Stimulated activated CD4-positive, alpha-beta T cell treated with anti-CD3 and anti-CD28 coated beads, TNF-alpha, amount 100 ng/mL, for 48 hours (primary cell): ENCODE measurements at places on chromosomes 2 and 18.

DNA sequence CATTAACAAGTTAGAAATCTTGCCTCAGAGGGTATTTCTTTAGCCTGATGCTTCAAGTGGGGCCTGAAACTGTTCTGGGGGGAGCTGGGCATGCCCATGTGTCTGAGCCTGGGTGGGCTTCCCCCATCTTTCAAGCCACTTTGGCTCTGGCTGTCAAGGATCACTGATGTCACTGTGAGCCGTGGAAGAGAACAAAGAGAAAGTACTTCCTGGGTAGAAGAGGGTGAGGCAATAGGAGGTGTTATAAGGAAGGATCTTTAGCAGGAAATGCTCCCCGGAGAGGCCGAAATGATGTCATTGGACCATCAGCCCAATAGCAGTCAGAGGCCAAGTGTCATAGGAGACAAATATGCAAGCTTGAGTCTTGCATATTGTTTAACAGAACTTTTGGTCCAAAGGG lies 228.4 kb upstream of the MEX3C start:
- DNase-seq = no peak

GRCh38 chr18:24231773-24232735 lies 93.2 kb downstream of the CABYR start:
- no peak for DNase-seq

DNA sequence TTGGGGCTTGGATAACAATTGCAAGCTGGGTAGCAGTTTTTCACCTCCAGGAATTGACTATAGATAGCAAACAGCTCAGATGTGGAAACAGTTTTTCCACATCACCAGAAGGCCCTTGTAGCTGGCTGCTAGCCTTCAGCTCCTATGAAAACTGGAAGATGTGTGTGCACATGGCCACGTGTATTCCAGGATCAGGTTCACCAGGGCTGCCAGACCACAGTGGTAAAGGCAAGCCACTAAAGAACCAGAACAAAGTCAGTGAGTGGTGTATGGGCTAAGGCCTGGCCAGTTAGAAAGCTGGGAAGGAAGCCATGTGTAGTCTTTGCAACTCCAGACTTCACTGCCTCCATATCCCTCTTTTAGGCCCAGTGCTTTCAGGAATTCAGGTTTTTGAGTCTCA lies 12.9 kb downstream of the LRRTM1 start:
- no peak for DNase-seq

DNA sequence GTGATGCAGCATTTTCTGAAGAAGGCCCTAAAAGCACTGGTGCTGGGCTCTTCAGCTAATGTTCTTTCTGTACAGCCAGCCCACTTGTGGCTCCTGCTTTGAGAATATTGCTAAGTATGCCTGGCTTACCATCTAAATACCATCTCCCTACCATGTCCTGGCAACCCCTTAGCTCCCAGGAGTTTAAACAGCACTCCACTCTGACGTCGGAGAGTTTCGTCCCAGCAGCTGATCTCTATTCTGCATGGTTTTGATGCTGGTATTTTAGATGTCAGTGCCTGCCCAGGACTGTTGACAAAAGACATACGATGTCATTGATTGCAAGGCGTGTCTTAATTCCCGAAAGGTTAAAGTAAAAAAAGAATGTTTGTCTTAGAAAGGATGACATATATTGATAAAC lies 47.0 kb upstream of the AFF3 start:
- no peak for DNase-seq

DNA sequence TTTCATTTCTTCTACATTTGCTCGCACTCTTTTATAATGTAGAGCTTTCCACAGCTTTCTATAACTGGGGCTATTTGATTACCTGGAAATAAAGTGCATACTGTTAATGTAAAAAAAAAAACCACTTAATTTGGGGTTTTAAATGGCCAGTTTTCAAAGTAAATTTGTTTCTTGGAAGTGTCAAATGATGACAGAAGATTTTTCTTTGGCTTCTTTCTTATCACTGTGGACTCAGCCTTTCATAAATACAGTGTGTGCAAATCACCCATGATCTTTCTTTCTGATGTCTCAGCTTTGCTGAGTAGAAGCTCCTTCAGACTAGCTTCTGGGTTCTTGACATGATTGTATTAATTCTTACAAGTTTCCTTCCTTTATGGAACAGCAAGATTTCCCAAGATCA lies 525.6 kb downstream of the PARD3B start:
- no peak for DNase-seq

DNA sequence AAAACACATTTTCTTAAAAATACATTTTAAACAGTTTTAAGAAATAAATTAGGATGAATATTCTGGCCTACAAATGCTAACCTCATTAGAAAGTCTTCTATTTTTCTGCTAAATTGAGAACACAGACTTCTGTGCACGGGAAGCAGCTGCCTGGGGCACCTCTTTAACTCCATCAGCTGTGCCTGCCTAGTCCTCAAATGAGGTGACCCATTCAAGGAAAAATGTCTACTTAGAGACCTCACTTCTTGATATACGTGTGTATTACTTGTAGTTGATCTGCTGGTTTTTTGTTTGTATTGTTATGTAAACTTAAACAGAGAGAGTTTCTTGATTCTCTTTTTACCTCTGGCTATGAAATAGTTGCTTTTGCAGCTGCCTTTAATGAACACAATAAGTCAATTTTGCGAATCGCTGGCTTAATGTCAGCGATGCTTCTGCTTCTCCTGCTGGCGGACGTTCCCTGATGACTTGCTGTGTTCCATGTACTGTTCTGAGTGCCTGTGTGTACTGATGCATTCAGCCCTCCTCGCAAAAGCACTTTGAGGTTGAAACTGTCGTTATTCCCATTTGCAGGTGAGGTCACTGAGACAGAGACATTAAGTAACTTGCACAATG lies 88.7 kb upstream of the TXNDC2 start:
- DNase-seq = no peak

- no peak for DNase-seq
These were observed 14.2 kb upstream of the LIPG start for GRCh38 chr18:49547701-49548100.

DNA sequence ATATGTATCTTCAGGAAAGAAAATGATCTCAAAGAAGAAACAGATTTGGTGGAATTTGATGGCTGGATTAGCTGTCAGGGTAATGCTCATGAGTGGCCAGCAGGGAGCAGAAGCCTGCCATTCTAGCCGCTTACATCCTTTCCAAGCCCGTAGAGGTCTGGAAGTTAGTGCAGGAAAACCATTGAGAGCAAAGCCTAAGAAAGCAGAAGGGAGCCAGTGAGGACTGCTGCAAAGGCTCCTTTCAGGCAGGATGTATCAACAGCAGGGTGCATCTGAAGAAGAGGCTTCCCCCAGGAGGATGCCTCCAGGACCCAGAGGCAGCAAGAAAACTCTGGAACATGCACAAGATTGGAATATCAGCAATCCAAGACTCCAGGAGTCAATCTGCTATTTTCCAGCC lies 22.9 kb upstream of the LBH start:
- no peak for DNase-seq

DNA sequence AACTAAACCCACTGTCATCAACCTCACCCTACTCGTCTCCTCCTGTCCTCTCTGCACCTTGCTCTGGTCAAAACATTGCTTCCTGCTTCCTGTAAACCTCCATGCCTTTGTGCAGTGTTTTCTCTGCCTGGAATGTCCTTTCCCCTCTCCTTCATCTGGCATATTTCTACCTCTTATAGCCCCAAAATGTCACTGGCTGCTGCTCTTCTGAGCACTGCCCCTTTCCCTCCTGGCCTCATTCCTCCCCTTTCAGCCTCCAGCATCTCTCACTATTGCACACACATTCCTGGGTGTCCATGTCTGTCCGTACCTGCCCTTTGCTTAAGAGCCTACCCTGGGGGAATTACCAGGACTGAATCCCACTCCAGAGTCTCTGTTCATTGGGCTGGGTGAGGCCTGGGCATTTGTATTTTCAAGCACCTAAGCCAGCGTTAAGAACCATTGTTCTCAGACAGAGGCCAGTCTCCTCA lies 84.9 kb downstream of the MOGAT1 start:
- no peak for DNase-seq

- DNase-seq = no peak
These were observed 28.6 kb downstream of the BOD1L2 start for GRCh38 chr18:57175532-57175931.

DNA sequence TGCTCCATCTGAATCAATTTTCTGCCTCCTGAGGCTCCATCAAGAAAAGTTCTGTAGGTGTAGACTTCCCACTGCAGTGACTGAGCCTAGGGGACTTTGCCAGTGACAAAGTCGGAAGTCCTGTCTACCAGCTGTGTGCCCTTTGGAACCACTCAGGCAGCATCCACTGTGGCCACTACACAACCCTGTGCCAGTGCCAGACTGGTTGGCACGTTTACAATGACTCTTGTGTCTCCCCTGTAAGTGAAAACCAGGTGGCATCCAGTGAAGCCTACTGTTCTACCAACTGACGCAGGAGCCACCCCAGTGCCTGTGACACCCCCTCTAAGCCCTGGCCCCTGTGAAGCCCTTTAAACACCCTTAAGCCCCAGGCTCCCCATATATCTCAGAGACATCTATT lies 132.1 kb upstream of the SERPINE2 start:
- DNase-seq = no peak

DNA sequence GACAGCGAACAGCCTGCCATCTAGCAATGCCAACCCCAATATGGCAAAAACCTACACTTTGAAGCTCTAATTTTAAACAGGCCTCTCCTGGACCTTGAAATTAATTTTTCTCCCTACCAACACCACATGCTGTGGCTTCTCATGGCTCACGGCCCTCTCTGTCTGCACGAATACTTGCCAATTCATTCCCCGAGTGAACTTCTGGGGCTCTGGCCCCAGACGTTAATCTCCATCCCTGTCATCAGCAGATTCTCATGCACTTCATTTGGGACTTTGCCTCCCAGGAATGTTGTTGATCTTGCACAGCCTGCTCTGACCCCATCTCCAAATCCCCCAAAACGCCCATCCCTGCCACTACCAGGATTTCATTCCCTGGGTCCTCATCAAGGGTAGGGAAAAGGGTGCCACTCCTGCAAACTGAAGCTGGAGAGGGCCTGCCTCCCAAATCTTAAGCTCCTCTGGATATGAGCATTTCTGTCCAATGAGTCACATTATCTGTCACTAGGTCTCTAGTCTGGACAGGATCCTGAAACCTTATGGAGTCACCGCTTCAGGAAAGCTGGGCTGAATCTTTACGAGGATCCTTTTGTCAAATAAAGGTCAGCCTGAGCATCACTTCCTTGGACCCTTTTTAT lies 10.4 kb downstream of the FIGLA start:
- no peak for DNase-seq

DNA sequence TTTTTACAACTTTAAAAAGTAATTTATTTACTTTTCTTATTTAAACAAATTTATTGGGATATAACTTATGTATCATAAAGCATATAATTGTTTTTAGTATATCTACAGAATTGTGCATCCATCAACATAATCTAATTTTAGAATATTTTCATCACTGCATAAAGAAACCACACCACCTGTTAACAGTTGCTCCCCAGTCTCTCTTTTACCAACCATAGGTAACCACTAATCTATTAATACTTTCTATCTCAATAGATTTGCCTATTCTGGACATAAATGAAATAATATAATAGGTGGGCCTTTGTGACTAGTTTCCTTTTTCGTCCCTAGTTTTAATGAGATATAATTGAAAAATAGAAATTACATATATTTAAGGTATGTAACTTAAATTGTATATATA lies 90.6 kb downstream of the ADAM23 start:
- DNase-seq = no peak

- DNase-seq = no peak
These were observed 587.4 kb upstream of the SETBP1 start for GRCh38 chr18:44093253-44093652.

- no peak for DNase-seq
These were observed 36.2 kb downstream of the KDM3A start for GRCh38 chr2:86477349-86477748.

DNA sequence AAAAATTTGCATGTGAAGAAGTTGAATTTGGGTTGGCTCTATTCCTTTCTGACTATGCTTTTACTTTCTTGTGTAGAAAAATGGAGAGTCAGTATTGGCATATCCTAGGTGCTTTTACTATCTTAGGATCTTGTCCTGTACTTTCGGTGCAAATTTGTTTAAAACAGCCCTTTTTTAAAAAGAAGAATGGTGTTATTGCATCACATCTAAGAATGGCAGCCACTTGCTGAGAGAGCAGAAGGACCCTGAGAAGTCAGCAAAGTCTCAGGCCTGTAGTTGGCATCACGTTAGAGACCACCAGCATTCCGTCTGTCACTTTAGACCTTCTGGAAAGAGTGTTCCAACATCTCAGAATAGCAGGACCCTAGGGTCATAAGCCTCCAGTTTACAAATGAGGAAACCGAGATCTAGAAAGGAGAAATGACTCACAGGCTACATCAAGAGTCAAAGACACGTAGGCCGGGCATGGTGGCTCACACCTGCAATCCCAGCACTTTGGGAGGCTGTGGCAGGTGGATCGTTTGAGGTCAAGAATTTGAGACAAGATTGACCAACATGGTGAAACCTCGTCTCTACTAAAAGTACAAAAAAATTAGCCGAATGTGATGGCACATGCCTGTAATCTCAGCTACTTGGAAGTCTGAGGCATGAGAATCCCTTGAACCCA lies 42.5 kb downstream of the SPATS2L start:
- DNase-seq = no peak

DNA sequence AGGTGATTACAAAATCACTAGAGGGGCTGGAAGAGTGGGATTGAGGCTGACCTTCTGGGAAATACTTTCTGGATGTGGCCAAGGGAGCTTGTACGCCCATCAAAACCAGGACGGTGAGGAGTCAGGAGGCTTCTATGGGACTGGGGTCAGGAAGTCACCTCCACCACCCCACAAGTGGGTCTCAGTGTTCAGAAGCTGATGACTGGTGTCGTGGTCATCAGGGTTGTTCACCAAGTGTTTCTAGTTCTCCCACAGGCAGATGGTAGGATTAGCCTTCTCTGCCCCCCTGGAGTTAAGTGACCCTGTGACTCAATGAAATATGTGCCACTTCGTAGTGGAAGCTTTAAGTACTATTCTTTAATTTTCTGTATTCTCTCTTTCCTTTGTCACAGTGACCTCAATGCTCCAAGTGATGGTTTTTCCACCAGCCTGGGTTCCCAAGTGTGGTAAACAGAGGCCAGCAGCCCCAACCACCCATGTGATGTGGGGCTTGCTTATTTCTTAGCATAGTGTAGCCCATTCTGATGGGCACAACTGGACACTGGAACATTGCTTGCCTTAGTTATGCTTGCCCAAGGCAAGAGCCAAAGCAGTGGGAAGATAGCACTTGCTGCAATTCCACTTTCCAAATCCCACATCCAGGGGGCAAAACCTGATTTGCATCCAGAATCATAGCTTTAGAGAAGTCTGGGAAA lies 258.8 kb downstream of the CYP26B1 start:
- no peak for DNase-seq
